ENCODE measurements at places on chromosomes 7 and 10.
A peak's percentile ranks its signal among the peaks of the same experiment; 100 is the strongest.

GRCh38 chr10:70820976-70821750 is 5.4 kb downstream of the SGPL1 start:
- no peak for DNase-seq

GRCh38 chr7:30197438-30197837 is 62.7 kb downstream of the MTURN start:
- no peak for DNase-seq

DNA sequence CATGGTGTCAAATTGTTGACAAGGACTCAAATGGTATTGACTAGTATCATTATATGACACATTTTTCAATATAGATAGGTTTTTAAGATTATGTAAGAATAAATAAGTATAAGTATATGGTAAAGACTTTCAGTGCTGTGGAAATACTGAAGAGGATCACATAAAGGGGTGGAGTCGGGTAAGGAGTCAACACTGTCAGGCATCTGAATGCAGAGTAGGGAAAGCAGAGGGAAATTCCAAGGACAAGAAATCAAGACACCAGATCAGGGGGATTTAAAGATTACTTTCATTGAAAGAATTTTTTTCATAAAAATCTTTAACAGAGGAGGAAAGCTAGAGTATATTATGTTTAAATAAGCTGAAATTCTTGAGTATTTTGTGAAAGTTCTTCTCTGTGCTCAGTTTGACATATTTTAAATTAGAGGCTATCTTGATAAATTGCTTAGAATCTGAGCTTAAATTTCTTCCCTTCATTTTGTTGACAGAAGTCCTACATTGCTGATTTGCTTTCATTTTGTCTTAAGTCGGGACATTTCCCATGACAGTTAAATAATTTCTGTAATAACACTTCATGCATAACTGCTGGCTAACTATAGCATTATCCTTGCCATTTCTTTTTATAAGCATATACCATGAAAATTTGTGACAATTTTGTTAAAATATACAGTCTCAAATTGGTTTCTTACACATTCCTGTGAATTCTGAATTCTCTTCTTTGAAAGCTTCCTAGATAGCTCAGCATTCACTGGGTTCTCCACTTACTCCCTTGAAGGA is 244.3 kb downstream of the PRKG1 start:
- DNase-seq, result no peak

DNA sequence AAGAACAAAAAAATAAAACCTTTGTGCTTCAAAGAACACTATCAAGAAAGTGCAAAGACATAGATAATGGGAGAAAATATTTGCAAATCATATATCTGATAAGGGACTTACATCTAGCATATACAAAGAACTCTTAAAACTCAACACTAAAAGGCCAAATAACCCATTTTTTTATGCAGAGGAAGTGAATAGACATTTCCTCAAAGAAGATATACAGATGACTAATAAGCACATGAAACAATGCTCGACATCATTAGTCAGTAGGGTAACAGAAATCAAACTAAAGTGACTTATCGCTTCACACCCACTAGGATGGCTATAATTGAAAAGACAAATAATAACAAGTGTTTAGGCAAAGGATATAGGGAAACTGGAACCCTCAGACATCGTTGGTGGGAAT is 78.0 kb downstream of the MALSU1 start:
- peak; percentile 2 for DNase-seq

DNA sequence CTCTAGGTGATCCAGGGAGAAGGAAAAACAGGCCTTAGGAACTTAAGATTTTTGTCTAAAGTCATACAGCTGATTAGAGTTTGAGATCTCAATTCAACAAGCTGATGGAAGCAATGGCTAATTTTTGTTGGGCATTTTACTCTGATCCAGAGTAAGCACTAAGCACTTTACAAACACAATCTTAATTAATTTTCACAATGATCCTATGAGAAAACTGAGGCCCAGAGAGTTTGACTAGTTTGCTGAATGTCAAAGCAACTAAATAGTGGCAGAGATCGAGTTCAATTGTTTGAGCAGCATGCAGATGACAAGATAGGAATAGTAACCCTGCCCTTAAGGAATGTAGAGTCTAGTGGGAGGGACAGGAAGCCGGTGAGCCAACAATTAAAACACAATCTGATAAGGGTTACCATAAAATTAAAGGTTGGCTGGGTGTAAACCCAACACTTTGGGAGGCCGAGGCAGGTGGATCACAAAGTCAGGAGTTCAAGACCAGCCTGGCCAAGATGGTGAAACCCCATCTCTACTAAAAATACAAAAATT is 13.5 kb upstream of the RPEL1 start:
- DNase-seq, result no peak

- DNase-seq, result no peak
These were observed 61.1 kb downstream of the FOXI2 start for GRCh38 chr10:127798111-127798510.

DNA sequence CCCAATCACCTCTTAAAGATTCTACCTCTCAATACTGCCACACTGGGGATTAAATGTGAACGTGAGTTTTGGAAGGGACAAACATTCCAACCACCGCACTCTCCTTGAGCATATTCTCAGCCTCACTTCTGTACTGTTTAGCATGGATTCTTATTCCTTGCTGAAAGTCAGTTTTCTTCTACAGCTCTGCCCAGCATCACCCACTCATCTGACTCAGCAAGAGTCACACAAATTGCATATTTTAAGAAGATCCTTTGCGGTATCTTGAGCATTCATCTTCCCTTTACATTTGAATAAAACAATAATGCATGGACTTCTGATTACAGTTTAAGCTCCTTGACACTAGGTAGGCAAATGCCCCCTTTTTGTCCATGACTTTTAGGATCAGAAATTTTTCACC is 251.6 kb upstream of the MKLN1 start:
- DNase-seq, result peak; percentile 22

DNA sequence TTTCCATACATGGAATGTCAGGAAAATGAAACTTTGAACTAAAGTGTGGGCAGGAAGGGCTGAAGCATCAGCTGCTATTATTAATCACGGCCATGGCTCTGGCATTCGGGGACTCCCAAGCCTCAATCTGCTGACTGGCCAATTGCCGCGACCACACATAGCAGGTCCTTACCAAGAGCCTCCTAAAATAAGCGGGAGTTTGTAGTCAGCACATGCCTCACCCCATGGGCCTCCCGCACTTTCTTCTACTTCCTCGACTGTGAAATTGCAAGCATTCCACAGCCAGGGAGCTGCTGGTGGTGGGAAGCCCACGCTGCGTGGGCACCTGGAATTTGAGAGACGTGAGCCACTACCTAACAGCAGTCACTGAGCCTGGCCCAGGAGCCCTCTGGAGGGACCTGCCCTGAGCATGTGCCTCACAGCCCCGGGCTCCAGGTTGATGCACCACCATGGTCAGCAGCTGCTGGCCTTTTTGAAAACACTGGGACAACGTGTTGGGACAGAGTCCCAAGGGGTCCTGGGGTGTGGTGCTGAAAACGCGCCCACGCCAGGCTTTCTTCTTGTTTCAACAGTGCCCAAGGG is 211.4 kb downstream of the TNS3 start:
- DNase-seq, result no peak

- DNase-seq, result no peak
These were observed 117.9 kb upstream of the TMEM168 start for GRCh38 chr7:112908086-112908485.

DNA sequence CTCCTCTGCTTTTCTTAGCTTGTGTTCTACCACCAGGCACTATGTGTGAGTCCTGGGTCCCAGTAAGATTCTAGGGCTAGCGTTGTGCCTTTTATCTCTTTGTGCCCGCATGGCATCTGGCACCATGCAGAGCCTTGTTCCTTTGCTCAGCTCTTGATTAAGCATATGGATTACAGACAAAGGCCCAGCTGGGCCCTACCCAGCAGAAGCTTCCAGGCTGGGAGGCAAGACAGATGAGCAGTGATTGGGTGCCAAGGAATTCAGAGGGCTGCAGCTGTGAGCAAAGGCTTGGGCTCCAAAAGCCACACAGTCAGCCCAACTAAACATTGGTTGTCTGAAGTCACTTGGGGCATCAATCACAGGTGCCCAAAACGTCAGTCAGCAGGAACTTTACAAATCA is 2.0 kb downstream of the ACSM6 start:
- no peak for DNase-seq

DNA sequence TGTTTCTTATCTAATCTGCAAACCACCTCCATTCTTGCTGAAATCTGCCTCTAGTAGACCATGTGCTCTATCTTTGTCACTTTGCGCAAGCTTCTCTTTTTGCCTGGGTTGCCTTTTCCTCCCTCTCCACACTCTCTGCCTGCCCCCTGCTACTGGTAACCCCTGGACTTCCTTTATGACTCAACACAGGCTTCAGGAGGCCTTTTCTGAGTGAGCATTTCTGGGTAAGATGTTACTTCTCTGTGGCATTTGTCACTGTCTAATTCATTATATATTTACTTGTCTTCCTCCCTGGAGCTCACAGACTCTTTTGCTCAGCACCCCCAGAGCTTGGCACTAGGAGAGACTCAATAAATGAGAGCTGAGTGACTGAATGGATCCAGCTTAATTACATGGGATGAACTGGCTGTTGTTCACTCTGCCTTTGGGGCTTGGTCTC is 8.4 kb downstream of the GOLGA7B start:
- DNase-seq, result no peak

DNA sequence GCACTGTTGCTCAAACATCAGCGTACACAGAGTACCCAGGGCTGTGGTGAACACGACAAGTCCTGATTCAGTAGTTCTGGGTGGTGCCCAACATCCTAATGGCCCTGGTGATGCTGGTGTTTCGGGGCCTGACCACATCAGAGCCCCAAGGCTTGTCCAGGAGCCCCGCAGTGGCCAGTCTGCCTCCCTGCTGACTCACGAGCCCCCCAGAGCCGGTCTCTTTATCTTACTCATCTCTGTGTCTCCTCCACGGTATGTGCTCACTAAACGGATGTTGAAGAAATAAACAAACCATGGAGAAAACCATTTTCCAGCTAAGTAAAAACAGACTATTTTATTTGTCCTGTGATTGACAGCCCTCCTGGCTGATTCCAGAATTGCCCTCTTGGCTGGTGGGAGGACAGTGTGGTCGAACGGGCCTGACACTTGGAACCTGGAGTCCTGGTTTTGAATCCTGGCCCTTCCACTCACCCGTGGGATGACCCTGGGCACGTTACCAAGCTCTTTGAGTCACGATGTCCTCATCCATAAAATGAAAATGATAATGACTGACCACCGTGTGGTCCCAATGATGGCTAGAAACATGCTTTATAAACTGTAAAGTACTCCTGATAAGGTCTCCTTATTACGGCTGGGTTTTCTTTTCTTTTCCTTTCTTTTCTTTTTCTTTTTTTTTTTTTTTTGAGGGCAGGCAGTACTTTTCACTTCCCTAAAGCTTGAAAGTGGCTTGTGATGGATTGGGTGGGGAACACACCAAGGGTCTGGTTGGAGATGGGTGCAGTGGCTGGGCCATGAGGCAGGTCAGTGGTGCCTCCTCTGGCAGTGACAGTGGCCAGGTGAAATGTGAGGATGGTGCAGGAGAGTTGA is 5.7 kb downstream of the HIP1 start:
- no peak for DNase-seq

GRCh38 chr10:121188005-121188404 is 336.8 kb downstream of the WDR11 start:
- peak; percentile 88 for DNase-seq

GRCh38 chr7:38195804-38196595 is 18.0 kb downstream of the STARD3NL start:
- DNase-seq, result no peak

- DNase-seq, result no peak
These were observed 46.8 kb upstream of the PCBD1 start for GRCh38 chr10:70935125-70935625.

GRCh38 chr7:5607951-5608656 is 173.4 kb downstream of the RNF216 start:
- no peak for DNase-seq

DNA sequence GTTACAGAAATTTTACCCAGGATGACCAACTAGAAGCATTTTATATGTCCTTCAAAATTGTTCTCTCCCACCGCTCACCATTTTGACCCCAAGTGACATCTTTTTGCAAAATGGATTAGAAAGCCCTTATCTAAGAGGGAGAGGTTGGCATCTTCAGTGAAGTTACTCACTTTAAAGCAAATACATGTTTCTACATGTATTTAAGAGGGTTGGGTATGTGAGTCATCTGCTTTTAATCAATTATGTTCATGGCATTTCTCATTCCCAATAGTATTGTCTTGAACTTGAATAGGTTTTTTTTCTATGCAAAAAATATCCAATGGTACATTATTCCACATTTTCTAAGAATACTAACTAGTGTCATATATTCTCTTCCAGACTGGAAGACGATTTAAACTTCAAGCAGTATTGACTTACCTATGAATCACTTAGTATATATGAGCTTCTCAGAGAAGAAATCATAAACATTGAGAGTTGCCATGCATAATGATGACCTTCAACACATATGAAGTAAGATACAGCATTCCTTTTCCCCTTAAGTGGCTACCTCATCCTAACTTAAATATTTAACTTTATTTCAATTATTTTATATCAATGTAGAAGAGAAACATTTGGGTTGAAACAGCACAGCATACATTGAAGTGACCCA is 132.8 kb downstream of the POLR1F start:
- no peak for DNase-seq

DNA sequence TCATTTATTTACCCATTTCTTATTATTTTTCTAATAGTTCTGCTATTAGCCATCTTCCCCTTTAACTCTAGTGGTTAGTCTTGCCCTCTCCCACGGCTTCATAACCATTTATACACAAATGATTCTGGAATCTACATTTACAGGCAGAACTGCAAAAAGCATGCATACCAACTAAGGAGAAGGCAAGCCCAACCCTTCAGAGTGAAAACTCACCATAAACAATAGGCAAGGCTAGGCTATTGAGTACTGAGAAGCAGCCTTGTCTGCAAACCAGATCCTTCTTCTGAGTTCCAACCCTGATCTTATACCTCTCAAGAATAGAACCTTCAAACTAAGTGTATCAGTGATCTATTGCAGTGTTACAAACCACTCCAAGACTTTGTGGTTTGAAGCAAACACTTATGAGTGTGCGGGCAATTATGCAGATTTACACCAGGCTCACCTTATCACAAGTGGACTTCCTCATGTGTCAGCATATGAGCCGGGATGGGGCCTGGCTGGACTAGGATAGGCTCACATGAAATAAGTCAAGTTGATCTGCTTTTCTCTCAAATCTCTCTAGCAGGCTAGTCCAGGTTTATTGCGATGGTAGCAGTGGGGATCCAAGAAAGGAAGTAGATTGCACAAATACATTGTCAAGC is 896.9 kb upstream of the PHF14 start:
- no peak for DNase-seq

- DNase-seq, result no peak
These were observed 132.1 kb downstream of the EMX2 start for GRCh38 chr10:117674646-117675045.

DNA sequence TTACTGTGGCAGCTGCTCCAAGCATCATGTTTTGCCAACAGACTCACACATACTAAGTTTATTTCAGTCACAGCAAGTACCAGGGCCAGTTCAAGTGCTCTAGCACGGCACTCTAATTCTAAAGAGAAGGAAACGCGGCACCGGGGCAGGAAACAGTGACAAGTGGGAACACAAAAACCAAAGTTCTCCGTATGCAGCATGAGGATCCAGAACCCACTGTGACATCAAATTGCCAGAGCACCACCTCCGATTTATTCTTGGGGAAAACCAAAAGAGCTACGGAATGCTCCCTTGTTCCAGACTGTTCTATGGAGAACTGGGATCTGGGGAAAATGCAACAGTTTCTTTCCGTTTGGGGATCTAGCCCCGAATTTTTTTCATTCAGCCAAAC is 448 bp upstream of the PTER start:
- no peak for DNase-seq

GRCh38 chr10:48684463-48684791 is 246 bp upstream of the WDFY4 start:
- no peak for DNase-seq
